ENCODE measurements at places on chromosomes 3 and 15.

- DNase-seq = no peak
Observed at GRCh38 chr3:187902041-187902471, 156.8 kb upstream of the BCL6 start.

DNA sequence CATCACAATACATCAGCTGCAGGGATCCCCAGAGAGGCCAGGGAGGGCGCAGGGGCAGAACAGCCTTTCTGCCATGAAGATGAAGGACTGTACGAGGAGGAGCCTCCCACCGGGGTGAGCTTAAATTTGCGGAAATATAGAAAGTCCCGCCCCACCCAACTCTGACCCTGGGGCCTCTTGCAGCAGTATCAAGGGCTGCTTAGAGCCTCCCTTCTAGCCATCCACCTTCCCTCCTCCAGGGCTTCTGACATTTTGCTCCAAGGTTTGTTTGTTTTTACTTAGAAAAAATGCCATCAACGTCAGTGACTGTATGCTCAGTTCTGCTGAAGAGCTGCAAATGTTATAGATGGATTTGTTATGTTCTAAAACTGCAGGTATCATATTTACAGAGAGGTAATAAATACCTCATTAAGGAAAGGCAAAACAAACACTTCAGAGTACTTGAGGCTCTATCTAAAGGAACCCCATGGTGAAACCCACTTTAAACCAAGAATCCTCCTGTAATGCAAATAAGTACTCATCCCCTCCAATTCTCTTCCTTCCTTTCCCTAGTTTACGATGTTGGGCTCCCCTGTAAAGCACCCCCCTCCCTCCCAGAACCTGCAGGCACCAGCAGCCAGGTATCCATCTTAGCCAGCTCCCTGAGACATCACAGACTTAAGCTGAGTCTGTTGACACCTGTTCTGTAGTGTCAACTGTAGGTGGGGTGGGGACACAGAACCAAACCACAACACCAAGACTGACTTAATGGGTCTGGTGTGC lies 30.5 kb downstream of the RFTN1 start:
- DNase-seq = no peak

- DNase-seq = no peak
Observed at GRCh38 chr3:157093096-157093495, 66.9 kb downstream of the CCNL1 start.

DNA sequence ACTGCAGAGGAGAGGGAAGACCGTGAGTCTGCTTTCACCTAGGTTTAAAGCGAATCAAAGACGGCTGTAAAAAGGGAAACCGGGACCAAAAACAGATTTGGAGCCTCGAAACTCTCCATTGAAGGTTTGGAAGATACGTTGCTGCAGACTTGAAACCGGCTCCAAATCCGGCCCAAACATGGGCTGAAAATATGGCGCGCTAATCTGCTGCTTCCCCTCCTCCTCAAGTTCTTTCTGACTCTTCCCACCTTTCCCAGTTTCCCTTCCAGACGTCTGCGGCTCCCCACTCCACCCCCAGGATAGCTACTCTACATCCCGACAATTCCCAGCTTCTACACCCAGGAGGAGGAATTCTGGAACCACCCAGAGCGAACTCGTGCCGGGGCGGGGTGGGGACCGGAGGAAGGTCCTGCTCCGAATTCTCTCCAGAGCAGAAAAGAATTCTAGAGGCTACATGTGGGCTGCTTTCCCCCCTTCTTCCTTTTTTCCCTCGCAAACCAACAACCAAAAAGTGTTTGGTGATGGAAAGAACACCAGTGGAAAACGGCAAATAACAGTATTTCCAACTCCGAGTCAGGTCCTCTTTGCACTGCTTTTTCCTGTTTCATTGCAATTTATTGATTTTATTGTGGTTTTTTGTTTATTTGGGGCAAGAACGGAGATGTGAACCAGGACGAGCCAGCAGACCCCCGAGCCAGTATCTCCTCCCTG lies 8.5 kb downstream of the EOMES start:
- DNase-seq = no peak

DNA sequence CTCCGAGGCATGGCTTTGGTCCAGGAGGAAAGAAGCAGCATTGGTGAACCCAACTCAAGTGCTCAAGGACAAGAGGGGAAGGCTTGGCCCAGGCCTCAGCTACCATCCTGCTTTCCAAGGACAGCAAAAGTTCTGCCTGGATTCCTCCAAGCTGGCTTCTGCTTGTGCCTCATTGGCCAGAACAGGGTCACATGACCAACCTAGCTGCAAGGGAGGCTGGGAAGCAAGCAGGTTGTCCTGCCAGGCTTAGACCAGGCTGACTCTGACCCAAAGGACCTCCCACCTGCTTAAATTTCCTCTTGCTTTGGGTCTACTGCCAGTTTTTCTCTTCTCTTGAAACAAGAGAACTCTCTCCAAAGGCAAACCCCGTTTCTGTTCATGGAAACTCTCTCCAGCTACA lies 70.7 kb downstream of the RPN1 start:
- DNase-seq = no peak
